Femur (tissue), 1 donor: ENCODE measurements at places on chromosomes 3 and 15.

- no peak for DNase-seq
Observed at GRCh38 chr15:36982430-36982829, 117.9 kb downstream of the MEIS2 start.

DNA sequence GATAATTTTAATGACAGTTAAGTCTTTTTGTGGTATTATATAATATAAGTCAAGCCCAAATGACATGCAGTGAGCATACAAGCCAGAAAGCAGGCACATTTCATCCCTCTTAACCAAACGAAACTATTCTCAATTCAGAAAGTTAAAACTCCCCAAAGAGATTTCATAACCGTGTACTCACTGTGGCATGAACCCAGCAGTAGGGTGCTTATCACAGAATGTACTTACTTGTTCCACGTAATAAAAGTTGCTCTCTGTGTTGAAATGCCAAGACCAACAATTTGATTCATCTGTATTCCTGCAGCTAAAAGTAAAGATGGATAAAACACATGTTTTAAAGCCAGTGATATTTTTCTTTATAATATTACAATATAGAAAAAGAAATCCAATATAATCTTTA, 12.1 kb downstream of the GK5 start:
- DNase-seq: no peak

GRCh38 chr15:97461226-97461625, 499.3 kb upstream of the ARRDC4 start:
- DNase-seq: no peak

GRCh38 chr15:96359616-96360521, 29.4 kb downstream of the NR2F2 start:
- peak; percentile 50 for DNase-seq

- DNase-seq: no peak
Observed at GRCh38 chr15:87736891-87737389, 519.6 kb downstream of the NTRK3 start.

- no peak for DNase-seq
Observed at GRCh38 chr3:123682781-123683504, 98.1 kb upstream of the HACD2 start.

- no peak for DNase-seq
Observed at GRCh38 chr3:10192953-10193691, 28.4 kb downstream of the IRAK2 start.

DNA sequence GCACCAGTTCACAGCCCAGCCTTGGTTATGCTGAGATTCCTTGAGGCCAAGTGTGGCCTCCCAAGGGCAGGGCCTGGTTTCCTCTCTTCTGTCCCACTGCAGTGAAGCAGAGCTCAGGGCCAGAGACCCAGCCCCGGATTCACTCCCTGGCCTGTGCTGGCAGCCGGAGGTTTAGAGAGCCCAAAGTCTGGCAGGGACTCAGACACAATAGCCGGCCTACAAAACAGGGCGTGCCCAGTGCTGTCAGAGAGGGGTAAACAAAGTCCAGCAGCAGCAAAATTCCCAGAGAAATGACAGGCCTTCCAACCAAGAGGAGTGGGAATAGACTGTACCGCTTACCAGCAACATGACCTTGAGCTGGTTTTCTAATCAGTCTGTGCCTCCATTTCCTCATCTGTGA, 14.0 kb downstream of the VIPR1 start:
- no peak for DNase-seq

- DNase-seq: no peak
Observed at GRCh38 chr3:7920211-7920610, 581.4 kb upstream of the LMCD1 start.

- DNase-seq: no peak
Observed at GRCh38 chr3:133113526-133113925, 75.3 kb downstream of the TMEM108 start.

DNA sequence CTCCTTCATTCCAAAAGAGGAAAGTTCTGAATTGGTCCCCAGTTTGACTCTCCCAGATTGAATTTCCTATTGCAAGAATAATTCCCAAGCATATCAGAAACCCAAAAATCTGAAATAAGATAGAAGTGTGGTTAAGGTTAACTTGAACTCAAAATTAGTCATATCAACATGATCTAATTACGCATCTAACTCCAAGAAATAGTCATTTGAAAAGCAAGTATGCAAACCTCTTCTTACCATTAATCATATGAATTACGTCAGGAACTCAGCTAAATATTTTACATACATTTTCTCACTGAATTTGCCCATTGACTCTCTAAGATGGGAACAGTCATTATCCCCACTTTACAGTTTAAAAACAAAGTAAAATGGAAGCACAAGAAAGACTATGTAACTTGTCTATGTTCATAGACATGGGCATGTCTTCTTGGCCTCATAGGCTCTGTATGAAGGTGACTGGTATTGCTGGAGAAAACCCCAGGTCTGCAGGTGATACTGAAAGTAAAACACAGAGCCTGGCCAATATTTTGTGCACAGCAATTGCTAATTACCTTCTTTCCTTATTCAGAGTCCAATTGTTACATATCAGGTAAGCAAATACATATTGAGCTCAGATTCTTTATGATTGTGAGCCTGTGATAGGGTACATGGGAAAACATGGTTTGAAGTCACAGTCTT, 139.2 kb downstream of the ATP8B4 start:
- DNase-seq: no peak

DNA sequence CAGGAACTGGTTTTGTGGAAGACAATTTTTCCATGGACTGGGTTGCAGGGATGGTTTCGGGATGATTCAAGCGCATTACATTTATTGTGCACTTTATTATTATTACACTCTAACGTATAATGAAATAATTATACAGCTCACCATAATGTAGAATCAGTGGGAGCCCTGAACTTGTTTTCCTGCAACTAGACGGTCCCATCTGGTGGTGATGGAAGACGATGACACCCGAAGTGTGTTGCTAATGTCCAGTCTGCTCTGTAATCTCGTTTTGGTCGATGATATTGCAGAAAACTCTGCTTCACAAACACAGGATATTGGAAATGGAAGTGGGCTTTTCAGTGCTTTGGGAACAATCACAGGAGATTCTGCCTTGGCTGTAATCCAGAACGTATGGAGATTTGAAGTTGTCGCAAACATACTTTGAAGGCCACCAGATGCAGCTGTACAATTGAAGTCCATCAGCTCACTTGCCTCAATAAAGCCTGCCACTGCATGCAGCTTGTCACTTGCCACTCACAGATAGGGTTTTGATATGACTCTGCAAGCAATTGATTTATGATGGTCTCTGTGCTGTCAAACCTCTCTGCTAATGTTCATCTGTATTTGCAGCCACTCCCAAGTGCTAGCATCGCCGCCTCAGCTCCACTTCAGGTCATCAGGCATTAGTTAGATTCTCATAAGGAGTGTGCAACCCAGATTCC, 141.7 kb downstream of the TJP1 start:
- no peak for DNase-seq

DNA sequence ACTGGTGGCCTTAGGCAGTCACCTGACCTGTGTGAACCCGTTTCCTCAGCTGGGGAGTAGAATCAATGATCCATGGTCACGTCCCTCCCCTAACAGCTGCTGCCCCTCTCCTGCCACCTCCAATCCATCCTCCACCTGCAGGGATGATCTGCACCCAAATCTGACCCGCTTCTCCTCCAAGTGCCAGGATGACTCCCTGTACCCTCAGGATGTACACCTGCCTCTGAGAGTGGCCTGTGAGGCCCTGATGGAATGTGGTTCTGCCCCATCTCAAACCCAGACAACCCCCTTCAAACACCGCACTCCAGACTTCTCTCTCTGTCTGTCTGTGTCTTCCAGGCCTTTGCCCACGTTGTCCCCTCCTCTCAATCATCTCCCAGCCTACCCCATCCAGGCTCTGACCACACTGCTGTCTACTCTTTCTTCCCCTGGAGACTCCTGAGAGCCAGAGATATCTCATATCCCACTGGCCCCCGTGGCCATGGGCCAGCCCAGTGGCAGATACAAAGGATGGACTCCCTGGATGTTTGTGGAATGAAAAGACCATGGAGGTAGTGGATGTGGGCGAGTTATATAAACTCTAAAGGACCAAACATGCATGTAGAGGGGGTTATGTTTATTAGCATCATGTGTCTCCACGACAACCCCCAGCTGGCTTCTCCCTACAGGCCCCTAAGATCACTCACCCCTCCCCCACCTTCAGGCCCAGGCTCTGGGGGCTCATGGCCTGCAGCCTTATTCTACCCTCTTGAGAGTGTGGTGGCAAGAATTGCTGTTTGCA, 84.9 kb downstream of the SMAD6 start:
- no peak for DNase-seq
